ENCODE measurements at places on chromosomes 6 and 20.
A peak's percentile ranks its signal among the peaks of the same experiment; 100 is the strongest.

- no peak for DNase-seq
Observed at GRCh38 chr20:8709627-8710026, 359.3 kb upstream of the PLCB4 start.

- DNase-seq = peak; percentile 5
Observed at GRCh38 chr20:37319151-37319671, 26.7 kb upstream of the SRC start.

DNA sequence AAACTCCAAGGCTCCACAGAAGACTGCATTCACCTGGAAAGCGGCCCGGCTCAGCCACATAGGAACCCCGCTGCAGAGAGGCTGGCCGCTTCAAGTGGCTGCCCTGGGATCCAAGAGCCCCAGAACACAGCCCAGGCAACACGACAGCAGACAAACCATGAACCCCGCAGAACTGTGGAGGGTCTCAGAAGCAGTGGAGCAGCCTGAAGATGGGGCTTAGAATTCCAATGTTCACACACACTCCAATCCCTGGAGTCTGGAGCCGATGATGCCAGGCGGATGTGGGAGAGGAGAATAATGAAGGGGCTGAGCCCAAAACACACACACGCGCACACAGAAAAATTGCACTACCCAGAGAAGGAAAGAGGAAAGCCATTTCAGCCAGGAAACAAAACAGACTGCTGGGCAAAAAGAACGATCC lies 52.4 kb downstream of the NINL start:
- no peak for DNase-seq

DNA sequence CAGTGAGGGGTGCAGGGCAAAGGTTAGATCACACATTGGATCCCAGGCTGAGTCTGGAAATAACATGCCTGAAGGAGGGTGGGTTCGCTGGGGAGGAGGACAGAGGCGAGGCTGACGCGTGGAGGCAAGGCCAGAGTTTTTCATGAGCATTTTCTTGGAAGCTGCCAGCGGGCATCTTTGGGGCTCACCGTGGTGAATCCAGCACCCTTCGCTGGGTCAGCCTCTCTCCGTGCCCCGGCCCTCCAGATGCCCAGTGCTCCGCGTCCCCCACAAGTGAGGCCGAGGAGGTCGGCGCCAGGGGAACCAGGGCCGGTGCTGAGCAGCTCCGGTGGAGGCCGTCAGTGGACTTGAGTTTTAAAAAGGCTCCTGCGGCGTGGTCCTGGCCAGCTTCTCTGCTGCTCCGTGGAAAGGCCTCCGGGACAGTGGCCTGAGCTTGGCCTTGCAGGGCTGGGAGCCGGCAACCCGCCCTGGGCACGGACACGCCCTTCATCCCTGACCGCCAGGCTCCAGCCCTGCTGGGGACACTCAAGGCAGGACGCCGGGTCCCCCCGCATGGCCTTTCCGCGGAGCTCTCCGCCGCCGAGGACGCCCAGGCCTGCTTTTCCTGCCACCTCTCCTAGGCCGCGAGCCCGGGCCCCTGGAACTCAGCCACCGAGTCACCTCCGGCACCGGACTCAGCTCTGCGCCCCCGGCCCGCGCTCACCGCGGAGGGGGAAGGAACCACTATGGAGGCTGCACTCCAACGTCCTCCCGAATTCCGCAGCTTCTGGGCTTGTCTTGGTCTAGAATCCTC lies 114.3 kb downstream of the THBS2 start:
- no peak for DNase-seq

GRCh38 chr6:169454204-169454871 lies 200.7 kb upstream of the THBS2 start:
- DNase-seq = no peak

DNA sequence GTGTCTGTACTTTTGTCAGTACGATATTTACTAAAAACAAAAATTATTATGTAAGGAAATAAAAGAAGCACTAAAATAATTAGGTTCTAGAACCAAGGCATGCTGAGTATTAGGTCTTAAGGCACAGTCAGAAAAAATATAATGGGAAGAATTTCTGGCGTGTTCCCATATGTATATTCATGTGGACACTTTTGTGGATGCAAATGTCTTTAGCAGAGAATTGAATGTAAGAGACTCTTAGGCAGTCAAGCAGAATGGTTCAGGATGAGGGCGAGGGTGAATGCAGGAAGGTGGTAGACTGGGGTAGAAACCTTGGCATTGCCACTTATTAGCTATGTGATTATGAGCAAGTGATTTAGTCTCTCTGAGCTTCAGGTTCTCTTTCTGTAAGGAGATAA lies 71.5 kb downstream of the SASH1 start:
- DNase-seq = no peak

GRCh38 chr6:35718375-35718736 lies 18.5 kb upstream of the ARMC12 start:
- DNase-seq = no peak
